ENCODE measurements at places on chromosomes 1 and 21.

GRCh38 chr1:163896001-163896400, 574.2 kb downstream of the NUF2 start:
- no peak for DNase-seq

- DNase-seq = no peak
Observed at GRCh38 chr1:192530254-192530653, 45.3 kb upstream of the RGS1 start.

GRCh38 chr1:14567056-14567455, 31.4 kb upstream of the KAZN start:
- no peak for DNase-seq

GRCh38 chr1:44926311-44926781, 60.0 kb downstream of the EIF2B3 start:
- DNase-seq = no peak

GRCh38 chr21:42443876-42444744, 40.4 kb downstream of the UBASH3A start:
- no peak for DNase-seq

DNA sequence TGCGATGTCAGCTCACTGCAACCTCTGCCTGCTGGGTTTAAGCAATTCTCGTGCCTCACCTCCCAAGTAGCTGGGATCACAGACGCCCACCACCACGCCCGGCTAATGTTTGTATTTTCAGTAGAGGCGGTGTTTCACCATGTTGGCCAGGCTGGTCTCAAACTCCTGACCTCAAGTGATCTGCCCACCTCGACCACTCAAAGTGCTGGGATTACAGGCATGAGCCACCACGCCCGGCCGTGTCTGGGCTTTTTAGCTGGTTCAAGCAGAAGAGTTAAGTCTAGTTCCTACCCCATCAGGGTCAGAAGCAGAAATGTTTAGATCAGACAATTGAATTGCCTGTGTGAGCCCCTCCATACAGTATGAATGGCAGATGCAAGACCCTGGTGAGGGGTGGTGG, 27.7 kb upstream of the RIPK4 start:
- DNase-seq = no peak

- peak; percentile 70 for DNase-seq
Observed at GRCh38 chr1:93079685-93080141, 630 bp downstream of the MTF2 start.

GRCh38 chr1:215106067-215106466, 23.5 kb downstream of the KCNK2 start:
- no peak for DNase-seq

GRCh38 chr1:4517186-4517954, 137.0 kb upstream of the AJAP1 start:
- no peak for DNase-seq

- DNase-seq = no peak
Observed at GRCh38 chr1:47229031-47229885, 2.8 kb downstream of the TAL1 start.

GRCh38 chr1:161082996-161083747, 6.2 kb downstream of the NECTIN4 start:
- DNase-seq = peak; percentile 97

- DNase-seq = no peak
Observed at GRCh38 chr1:28509705-28510272, 3.9 kb downstream of the RCC1 start.

- DNase-seq = no peak
Observed at GRCh38 chr1:248778906-248779305, 23.3 kb upstream of the LYPD8 start.

DNA sequence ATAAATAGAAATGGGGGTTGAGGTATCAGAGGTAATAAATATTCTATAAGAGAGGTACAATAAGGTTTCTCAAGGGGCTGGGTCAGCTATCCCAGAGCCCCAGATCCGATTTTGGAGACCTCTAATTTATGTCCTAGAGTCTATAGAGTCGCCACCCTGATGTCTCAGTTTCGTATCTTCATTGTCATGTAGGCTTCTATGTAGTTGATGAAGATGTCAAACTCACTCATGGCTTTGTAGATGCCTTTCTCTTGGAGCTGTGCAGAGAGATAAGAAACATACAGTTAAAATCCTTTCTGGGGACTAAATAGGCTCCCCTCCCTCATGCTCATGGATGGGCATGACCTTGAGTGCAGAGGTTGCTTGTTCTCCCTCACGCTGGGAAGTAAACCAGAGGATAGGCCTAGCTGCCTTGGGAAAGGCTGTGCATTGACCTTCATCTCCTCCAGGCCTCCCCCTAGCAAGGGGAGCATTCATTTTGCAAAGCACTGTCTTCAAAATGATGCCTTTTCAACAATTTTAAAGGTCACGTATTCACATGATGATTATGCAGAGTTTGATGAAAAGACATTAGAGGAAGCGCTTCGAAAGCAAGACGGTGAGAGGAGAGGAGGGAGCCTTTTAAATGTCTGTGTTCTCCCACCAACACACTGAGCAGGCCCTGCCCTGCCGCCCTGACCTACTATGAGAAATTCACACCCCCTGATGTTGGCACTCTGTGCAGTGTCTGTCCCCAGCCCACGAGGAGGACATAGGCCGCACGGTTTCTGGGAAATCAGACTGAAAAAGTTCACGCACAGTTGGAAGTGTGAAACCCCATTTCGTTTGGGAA, 1.9 kb upstream of the IL19 start:
- DNase-seq = no peak

DNA sequence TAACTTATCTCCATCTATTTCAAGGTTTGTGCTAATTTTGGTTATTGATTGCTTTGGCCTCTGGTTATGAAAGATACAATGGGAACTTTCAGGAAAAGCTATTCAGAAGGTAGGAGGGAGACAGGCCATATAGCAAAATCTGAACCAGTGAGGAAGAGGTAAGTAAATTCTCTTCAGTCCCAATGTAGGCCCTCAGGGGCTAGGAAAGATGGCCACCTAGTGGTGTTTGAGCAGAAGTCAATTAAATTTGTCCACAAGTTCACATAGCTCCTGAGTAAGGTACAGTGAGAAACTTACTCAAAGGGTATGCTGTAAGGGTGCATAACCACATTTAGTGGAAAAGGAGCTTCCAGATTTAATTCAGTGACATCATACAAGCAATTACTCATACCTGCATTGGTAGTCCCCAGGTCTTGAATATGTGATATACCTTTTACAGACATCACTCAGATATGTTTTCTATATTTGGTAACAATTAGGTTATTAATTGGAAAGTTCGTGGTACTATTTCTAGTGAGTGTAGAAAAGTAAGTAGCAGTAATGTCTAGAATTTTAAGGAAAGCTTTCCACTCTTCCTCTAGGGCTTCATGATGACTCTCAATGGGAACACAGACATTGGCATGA, 21.4 kb upstream of the FMO1 start:
- DNase-seq = no peak

GRCh38 chr21:34023691-34024373, 49.5 kb upstream of the MRPS6 start:
- DNase-seq = no peak

GRCh38 chr1:30467101-30467500, 256.3 kb downstream of the MATN1 start:
- peak; percentile 40 for DNase-seq

DNA sequence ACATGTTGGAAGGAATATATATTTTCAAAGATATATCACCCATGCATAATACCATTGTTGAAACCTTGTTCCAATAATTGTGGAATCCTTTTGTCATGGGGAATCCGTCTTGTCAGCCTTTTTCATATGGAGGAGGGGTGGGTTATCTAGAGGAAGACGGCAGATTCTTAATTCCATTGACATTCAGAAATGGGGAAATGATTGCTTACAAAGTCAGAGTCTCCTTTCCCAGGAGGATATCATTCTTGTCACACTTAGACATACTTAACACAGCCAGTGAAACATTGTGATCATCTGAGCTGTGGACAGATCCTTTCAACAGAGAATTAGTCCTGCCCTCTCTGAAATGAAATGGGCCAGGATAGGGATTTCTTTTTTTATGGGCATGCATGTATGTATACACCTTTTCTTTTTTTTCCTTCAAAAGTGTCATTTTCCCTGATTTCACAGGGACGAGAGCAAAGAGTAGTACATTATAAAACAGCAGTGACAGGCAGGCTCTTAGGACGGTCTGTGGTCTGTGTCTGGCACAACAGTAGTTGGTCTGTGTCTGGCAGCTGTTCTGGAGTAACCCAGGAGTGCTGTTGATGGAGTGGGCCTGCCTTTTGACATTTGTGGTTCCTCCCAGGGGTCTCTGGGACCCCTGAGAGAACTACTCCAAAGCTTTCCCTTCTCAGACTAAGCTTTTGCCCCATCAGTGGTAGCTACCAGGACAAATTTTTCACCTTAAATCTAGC, 50.1 kb downstream of the VPS13D start:
- DNase-seq = no peak

DNA sequence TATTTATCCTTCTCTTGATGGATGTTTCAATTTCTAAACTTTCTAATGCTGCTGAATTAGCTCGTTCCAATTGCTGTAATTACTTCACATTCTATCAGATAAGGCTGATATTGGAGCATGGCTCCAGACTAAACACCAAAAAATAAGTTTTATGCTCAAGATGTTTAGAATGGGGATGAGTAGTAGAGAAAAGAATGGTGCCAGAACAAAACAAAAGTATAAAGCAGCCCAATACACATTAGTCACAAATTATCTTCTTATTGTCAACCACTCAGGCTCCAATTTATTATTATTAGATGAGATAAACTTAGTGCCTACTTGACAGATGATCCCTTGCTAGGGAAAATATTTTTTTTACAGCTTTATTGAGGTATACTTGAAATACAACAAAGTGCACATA, 21.8 kb downstream of the ATPAF1 start:
- no peak for DNase-seq

DNA sequence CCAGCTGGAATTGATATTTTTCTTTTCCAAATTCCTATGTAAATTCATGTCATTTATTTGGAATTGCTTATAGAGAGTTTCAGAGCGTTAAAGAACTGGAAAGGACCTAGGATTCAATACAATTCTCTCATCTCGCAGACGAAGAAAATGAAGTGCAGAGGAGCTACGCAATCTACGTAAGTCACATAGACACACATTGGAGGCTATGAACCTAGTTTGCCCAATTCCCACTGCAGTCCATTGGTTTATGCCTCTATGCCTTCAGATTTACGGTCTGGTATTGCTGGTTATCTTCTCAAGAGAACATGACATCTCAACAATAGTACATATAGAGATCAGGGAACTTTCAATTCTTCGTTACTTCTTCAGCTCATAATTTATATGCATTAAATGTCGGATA, 971 bp upstream of the RNF2 start:
- no peak for DNase-seq

- peak; percentile 78 for DNase-seq
Observed at GRCh38 chr1:25922971-25923552, 16.8 kb upstream of the STMN1 start.

DNA sequence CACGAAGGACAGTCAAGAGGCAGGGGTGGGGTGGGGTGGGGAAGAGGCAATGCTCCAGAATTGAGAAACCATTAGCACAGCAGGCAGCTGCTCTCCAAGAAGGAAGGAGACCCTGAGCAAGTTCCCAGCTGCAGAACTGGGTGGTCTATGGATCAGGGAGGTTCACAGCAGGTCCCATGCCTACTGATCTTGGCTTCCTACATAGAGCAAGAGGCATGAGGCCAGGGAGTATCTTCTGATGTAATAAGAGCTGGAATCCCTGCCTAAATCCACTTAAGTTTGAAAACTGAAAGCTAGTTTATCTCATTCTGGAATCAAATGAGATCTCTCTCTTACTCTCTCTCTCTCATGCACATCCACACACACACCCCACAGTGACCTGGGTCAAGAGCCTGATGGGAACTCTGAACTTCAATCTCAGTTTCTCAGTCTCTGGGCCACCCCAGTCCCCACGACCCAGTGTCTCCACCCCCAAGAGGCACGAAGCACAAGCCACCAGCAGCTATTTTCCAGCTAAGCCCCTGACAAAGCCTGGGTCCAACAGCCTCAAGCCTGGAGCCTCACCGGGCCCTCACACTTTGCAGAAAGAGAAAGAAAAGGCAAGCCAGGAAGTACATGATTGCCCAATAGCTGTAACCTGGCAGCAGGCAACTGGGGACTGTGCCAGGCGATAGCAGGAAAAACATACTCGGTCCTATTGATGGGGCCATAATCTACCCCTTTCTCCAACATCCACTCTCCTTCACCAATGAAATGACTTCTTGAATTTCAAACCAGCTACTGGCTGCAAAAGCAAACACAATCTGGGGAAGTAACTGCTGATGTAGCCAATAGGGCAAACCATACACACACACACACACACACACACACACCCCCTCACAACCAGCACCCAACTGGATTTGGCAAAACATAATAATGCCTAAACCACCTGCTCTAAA, 2.2 kb downstream of the NUAK2 start:
- peak; percentile 83 for DNase-seq

- DNase-seq = no peak
Observed at GRCh38 chr1:199009447-199009846, 370.6 kb downstream of the PTPRC start.

GRCh38 chr1:28580722-28581530, 11.1 kb upstream of the RAB42 start:
- peak; percentile 70 for DNase-seq

DNA sequence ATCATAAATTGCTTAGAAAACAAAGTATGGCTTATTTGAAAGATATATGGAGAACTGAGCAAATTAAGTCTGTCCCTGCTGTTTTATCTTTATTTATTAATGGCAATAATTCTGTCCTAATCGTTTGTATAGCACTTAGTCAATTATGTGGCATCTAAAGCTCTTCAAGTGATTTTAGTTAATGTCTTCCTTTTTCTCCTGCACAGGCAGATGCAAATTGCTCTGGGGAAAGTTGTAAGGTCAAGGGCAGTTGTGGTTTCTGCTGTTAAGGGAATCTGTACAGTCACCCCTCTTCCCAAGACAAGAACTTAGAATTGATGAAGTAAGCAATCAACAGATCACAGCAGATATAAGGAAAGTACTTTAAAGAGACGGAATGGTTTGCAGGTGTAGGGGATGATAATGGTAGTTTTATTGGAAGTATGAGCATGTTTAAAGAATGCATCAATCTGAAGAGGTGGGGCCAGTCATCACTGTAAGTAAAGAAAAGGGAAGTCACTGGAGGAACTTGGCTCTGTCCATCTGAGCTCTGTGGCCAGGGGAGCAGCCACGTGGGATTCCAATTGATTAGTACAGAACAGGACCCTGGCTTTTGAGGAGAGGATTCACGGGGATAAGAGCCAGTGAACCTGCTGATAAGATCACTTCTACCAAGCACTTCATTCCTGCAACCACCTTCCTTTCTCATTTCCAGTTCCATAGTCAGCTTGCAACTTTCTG, 116.0 kb upstream of the KCNJ6 start:
- no peak for DNase-seq

GRCh38 chr1:8956461-8957349, 11.0 kb downstream of the CA6 start:
- no peak for DNase-seq

DNA sequence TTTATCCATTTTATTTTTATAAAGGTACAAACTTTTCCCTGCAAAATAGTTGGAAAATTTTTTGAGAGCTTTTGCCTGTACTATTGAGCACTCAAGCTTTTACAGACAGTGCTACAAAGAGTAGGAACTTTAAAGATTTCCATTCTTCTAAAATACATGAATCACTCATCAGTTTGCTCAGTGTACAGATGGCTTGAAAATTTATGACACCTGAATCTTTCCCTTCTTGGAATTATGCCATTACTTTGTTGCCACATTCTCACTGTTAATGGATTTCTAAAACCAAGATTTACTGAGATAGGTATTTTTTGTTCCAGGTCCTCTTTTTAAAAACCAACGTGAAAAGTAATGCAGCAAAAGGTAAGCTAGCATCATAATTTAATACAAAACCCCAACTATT, 76.0 kb downstream of the GPATCH2 start:
- no peak for DNase-seq

- no peak for DNase-seq
Observed at GRCh38 chr1:110493059-110493699, 25.8 kb downstream of the KCNA10 start.

- DNase-seq = no peak
Observed at GRCh38 chr21:14353231-14353630, 29.7 kb downstream of the HSPA13 start.
